CD4-positive, alpha-beta memory T cell (primary cell): ENCODE measurements at places on chromosomes 4 and X.
A peak's percentile ranks its signal among the peaks of the same experiment; 100 is the strongest.

DNA sequence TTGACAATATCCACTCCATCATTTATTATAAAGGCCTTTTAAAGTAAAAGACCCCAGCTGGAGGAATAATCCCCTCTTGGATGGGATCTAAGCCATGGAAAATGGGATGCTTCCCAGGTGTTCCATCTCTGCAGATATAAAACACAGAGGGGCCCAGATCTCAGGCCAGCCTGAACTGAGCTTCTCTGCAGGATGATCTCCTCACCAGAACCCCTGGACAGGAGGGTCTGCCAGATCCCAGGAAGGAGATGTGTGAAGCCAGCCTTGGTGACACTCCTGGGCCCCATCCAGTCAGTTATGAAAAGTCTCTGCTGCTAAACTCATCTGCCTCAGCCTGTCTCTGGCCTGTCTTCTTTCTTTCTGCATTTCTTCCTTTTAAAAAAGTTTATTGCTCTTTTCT lies 56.7 kb downstream of the HTRA3 start:
- no peak for DNase-seq

- no peak for DNase-seq
Measured at GRCh38 chr4:12545812-12546211, 938.3 kb downstream of the RAB28 start.

DNA sequence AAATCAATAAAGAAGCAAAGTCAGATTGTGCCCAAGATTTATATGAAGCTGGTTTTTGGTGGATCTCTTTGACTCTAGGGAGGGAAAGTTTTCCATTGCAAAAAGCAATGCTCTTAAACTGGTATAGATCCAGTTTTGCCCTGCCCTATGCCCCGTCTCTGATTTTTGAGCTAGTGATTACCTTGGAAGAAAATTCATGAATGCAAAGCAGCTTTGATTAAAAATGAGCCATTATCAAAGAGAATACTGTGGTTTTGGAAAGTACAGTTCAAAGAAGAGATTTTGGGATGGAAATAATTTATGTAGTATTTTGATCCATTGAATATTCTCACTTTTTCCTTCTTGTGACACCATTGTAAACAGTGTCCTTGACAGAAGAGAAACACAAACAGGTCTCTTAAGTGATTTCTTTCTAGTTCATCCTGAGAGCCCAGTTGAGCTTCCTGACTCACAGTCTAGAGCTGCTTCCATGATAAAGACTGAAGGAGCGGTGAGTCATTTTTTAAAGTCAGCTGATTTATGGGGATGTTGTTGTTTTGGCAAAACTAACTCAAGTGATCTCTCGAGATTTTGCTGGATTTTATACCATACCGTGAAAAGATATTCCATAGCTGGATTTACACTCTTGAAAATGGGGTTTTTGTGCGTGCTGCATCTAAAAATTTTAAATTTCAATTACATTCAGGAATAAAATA lies 76.7 kb downstream of the AFF1 start:
- no peak for DNase-seq

GRCh38 chr4:52592287-52592686 lies 66.8 kb downstream of the USP46 start:
- no peak for DNase-seq

DNA sequence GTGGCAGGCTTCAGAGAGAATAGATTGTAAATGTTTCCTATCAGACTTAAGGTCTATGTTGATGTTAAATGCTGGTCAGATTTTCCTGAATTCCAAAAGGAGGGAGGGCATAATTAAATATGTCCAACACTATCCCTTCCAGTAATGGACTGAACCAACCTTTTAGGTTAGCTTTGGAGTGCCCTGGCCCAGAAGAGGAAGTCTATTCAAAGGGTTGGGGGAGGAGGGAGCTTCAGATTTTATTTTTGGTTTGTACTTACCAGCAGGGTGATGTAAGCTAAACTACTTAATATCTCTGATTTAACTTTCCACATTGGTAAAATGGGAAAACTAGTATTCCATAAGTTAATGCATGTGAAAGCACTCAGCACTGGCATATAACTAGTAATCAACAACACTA lies 91.1 kb downstream of the RBM46 start:
- no peak for DNase-seq

- no peak for DNase-seq
Measured at GRCh38 chr4:5409237-5409636, 299.1 kb downstream of the EVC2 start.

GRCh38 chr4:136731025-136731424 lies 801.3 kb downstream of the PCDH18 start:
- DNase-seq, result no peak

DNA sequence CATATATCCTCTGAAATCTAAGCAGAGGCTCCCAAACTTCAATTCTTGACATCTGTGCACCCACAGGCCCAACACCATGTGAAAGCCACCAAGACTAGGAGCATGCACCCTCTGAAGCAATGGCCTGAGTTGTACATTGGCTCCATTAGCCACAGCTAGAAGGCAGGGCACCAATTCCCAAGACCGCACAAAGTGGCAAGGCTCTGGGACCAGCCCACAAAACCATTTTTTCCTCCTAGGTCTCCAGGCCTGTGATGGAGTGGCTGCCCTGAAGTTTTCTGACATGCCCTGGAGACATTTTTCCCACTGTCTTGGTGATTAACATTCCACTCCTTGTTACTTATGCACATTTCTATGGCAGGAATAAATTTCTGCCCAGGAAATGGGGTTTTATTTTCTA lies 232.2 kb upstream of the GRID2 start:
- DNase-seq, result no peak

DNA sequence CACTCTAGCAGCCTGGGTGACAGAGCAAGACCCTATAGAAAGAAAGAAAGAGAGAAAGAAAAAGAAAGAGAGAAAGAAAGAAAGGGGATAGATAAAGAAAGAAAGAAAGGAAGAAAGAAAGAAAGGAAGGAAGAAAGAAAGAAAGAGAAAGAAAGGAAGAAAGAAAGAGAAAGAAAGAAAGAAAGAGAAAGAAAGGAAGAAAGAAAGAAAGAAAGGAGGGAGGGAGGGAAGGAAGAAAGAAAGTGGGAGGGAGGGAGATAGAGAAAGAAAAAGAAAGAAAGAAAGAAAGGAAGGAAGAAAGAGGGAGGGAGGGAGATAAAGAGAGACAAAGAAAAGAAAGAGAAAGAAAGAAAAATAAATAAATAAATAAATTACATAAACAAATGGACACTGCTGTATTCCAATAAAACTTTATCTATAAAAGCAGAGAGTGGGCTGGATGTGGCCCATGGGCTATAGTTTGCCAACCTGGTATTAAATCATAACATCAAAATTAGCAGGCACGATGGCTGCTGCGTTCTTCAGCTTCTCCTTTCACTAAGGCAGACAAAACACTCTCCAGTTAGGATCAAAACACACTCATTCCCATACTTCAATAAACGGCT lies 165.0 kb downstream of the ZNF674 start:
- no peak for DNase-seq

- peak; percentile 52 for DNase-seq
Measured at GRCh38 chrX:49915361-49916222, 6.8 kb upstream of the CLCN5 start.

GRCh38 chrX:119552508-119552907 lies 12.7 kb downstream of the STEEP1 start:
- no peak for DNase-seq

- DNase-seq, result peak; percentile 77
Measured at GRCh38 chr4:158768555-158769174, at the start of gene FNIP2. Gene FNIP2 (plus strand): TSS chr4:158769026. CDS start chr4:158769213, 187 bp downstream.

- DNase-seq, result no peak
Measured at GRCh38 chr4:46442963-46443362, 53.0 kb upstream of the GABRA2 start.

GRCh38 chr4:2796849-2797544 lies 4.1 kb downstream of the SH3BP2 start:
- no peak for DNase-seq

GRCh38 chr4:91826186-91826585 lies 477.6 kb upstream of the GRID2 start:
- no peak for DNase-seq

DNA sequence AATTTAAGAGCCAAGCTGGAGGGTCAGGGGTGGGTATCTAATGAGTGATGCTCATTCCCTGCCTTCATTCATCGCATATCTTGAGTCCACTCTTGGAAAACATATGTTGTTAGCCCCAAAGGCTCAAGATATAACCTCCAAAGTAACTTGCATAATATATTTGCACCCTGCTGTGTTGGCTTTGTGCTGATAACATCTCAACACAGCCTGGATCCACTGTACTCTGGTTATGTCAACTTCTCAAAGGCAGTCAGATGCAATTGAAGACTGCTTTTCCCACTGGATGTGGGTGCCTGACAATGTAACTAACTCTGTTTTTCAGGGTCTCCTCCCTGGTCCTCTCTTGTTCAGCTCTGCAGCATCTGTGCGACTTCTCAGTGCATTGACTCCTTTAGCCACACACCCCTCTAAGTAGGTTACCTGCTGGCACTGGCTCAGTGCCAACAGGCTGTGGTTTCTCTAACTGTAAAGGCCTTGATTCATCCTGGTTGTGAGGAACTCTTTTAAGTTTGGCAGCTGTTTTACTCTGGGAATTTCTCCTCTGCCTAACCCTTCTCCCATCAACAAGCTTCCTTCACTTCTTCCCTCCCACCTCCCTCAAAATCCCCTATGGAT lies 28.1 kb downstream of the SLC16A2 start:
- peak; percentile 49 for DNase-seq
